ENCODE measurements at places on chromosomes 7 and 10.

GRCh38 chr10:62578301-62578700 lies 204.1 kb downstream of the ZNF365 start:
- no peak for DNase-seq

DNA sequence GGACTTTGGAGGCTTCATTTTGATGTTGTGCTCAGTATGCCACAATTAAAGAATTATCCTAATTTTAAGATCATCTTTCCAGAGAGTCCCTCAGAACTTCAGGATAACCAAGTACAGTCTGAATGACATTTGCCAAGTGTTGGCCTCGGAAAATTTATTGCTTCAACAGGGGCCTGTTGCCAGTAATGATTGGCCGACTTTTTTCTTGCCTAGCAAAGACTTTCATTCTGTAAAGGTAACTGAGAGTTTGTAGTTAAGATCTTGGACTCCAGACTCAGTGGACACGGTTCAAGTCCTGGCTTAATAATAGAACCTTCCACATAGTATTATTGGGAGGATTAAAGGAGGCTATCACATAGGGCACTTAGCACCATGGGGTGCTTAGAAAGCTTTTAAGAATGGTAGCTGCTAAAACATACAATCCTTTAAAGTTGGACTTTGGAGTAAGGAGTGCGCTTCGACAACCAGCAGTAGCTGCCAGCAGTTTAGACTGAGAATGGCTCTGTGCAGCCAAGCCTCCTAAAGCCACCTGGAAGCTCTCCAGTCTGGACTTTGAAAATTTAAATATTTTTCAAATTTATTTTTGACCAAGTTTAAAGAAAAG lies 90.0 kb downstream of the PLCE1 start:
- no peak for DNase-seq

DNA sequence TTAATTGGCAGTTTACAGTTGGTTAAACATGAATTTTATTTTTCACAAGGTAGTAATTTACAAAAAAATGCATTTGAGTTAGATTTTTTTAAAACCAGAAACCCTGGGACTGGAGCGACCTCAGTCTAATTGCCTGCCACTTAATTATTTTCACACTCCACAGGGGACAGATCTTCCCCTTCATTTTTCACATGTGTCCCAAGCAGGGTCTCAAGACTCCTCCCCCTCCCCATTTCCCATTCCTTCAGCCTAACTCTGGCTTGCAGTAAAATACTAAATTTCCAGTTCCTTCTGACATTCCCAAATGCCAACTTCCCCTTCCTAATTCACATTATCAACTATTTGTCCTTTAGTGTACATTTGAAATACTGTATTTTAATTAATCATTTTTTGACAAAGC lies 948 bp downstream of the ZNF138 start:
- no peak for DNase-seq

DNA sequence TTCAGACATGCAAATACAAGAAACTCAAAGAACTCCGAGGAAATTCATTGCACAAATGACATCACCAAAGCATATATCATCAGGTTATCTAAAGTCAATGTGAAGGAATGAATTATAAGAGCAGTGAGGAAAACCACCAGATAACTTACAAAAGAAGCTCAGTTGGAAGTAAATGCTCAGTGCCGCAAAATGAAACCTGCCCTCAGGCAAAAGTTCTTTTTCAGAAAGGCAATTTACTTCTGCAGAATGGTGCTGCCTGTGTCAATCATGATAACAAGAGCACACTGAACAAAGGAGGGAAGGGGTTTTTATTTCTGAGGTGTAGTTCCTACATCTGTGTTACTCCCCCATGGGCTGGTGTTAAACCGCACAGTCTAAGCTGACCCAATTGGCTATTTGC lies 550.6 kb upstream of the SEMA3D start:
- no peak for DNase-seq

DNA sequence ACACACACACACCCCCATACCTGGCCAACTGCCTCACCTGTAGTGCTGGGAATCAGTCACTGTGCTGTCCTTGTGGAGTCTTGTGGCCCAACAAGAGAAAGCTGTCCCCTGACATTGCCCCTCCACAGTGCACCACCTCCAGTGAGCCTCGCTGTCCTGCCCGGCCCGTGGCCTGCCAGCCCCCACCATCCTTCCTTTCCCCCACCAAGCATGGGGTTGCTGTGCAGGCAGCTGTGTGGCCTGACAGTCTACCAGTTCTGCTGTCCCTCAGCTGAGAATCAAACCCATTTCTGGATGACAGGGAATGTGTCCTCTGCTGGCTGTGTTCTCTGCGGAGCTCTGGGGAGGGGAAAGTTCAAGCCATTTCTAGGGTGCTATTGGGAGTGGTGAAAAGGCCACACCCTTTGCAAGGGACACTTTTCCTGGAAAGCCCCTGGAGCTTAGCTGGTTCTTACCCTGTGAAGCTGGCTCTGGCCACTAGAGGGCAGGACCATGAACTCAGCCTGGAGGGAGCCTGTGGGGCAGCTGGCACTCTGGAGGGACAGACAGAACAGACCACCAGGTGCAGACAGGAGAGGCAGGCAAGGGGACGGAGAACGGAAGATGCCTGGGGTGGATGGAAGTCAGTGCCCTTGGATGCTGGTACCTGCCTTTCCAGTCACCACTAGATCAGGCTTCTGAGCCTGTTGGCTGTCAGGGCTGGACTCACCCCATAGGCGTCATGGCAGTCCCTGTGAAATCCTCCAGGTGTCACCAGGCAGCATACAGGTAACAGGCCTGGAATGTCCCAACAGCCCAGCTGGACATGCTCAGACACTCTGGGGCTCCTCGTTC lies 10.5 kb upstream of the MTPAP start:
- DNase-seq: no peak

DNA sequence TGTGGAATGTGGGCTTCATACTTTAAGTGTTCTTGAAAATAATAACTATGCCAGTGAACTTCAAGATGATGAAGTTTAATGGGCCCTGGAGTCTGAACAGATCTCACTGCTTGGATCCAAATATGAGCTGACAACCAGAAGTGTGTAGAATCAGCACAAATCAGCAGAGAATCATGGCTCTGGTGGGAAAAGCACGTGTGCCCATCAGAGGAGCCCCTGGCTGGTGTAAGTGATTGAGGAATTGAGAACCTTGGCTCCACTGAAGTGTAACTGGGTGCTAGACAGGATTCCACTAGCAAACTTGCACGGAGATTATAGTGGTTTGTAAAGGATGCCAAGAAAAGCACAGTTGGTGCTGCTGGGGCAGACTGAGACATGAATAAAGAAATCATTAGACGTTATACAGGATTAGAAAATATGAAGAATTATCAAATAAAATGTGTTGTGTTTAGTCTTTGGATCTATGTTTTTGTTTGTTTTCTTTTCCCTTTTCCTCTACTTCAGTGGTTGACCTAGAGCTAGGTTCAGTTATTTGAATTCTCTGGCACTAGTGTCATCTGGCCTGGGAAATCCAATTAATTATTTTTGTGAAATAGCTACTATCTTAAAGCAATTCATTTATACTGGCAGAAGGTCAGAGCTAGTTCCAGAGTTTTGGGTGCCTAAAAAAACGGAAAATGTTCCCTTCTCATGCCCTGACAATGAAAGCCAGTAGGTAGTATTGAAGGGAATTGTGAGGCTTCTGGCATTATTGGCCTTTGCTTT lies 175.7 kb upstream of the MEOX2 start:
- DNase-seq: no peak

- DNase-seq: no peak
Observed at GRCh38 chr7:904847-905246, 28.5 kb downstream of the GET4 start.

DNA sequence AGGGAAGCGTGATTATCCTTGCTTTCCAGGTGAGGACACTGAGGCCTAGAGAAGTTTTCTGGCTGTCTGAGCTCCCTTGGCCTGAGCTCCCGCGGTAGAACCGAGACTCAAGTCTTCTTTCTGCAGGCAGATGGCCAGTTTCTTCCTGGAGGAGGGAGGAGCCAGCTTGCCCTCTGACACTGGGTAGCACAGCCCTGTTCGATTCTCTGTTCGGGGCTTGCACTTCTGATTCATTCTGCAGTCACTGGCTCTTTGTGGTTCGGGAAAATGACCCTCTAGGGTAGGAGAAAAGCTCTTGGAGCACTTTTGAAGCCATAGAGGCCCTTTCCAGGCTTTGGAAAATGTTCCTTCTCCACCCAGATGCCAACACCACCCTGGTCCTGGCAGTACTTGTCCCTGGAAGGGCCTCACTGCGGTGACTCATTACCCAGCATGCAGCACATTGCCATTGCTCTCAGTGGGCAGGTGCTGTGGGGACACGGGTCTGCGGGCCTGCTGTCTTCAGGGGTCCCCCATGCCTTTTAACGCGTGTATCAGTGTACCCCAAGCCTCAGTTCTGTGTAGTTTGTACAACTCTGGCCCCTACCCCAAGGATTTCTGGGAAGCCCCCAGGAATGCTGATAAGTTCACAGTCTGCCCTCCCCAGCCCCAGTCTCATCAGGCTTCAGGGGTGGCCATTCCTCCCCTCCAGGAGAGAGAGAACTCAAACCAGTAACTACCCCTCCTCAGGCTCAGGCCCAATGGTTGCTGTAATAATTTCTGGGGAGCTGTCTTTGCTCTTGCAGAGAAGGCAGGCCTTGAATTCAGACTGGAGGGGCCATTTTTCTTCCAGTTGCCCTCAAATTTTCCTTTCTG lies 11.9 kb downstream of the CHST3 start:
- DNase-seq: no peak

- DNase-seq: no peak
Observed at GRCh38 chr7:35565927-35566326, 129.0 kb downstream of the HERPUD2 start.

DNA sequence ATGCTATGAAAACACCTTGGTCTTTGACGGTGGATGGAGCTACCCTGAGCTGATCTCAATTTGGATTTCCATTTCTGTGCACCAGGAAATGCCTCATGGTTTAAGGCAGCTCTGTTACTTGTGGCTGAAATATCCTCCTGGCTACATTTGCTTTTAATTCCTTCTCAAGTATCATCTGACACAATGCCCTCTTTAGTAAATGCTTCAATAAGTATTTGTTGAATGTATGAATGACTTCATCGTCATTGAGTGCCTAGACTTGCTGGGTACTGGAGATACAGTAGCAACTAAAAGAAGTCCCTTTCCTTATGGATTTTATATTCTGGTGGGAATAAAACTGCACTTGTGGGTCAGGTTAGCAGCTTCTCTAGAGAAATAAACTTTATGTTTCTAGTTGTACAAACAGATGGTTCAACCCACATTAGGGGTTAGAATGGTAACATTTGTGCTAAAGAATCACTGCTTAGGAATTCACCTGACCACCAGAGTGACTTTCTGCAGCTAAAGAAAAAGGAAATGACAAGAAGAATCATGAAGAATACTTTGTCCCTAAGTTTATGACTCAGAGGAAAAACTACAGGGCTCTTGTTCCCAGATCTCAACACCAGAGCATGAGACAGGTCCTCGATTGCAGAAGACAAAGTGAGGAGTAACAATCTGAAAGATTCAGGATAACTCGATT lies 21.8 kb upstream of the SMNDC1 start:
- peak; percentile 64 for DNase-seq

- no peak for DNase-seq
Observed at GRCh38 chr10:118927321-118927720, 102.2 kb upstream of the NANOS1 start.

DNA sequence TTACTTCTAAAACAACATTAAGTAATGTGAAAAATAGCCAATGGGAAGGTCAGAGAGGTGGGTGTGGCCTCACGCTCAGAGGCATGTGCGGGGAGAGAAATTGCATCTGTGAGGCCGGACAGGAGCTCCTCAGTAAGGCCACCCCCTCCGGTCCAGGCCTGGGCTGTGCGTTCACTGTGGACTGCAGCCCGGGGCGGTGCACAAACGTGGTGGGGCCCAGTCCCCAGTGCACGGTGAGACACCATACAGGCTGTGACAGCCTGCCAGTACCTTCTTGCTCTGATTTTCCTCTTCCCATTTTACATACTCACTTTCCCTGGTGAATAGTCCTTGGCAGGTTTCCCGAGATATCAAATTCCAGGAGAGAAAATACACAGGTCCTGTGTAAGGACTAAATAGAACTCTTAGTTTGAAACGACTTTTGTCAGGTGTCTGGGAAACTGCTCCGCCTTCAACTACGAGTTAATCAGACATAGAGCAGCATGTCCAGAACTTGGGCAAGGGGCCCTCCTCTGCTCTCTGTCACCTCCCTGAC lies 174.1 kb upstream of the MKI67 start:
- DNase-seq: no peak

GRCh38 chr7:148856891-148857290 lies 27.2 kb downstream of the EZH2 start:
- DNase-seq: no peak

Measured in AG04449 (cell line).